Fibroblast of lung (primary cell): ENCODE measurements at places on chromosomes 11 and 22.

GRCh38 chr11:134404575-134405341, 7.3 kb downstream of the B3GAT1 start:
- H3K27me3 ChIP-seq, result no peaks in the 10 kb centered on the region
- no peak overlapping the region for H3K27ac ChIP-seq
- no peaks in the 10 kb centered on the region for H3K36me3 ChIP-seq
- no peak overlapping the region for H3K4me3 ChIP-seq
- no peak for DNase-seq

DNA sequence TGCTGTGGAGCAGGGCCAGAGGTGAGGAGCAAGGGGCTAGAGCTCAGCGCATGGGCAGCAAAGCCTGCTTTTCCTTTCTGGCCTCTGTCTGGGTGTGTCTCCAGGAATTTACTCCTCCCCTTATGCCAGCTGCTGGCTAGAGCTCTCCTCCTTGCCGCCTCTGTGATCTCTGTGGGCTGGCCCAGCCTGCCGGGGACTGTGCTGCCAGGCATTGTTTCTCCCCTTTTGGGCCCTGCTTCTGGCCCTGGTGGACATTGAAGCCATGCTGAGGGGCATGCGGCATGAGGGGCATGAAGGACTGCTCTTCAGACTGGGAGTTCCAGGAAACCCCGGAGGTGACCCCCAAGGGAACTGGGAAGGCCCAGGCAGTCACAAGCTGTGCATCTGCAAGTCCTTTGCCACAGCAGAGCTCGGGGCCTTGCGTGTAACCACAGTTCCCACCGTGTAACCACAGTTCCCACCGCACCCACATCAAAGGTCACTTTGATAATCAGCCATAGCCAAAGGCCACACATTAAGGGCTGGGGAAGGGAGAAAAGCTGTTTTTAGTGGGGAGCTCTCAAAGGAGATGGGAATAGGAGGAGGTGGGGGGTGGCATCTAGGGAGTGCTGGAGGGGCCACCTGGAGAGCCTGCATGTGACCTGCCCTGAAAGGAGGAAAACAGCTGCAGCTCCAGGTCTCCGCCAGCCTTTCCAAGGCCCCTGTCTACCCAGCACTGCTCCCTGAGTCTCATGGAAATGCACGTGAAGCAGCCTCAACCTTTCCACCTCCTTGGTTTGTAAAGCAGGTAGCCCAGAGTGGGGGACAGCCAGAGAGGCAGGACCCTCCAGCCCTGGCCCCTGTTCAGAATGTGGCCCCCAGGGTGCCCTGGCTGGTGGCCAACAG, 62.3 kb downstream of the PPFIBP2 start:
- no peaks in the 10 kb centered on the region for H3K27me3 ChIP-seq
- no peaks in the 10 kb centered on the region for H3K36me3 ChIP-seq
- no peak overlapping the region for H3K4me3 ChIP-seq
- peak overlapping the region; percentile 0 for H3K27ac ChIP-seq
- no peak for DNase-seq

DNA sequence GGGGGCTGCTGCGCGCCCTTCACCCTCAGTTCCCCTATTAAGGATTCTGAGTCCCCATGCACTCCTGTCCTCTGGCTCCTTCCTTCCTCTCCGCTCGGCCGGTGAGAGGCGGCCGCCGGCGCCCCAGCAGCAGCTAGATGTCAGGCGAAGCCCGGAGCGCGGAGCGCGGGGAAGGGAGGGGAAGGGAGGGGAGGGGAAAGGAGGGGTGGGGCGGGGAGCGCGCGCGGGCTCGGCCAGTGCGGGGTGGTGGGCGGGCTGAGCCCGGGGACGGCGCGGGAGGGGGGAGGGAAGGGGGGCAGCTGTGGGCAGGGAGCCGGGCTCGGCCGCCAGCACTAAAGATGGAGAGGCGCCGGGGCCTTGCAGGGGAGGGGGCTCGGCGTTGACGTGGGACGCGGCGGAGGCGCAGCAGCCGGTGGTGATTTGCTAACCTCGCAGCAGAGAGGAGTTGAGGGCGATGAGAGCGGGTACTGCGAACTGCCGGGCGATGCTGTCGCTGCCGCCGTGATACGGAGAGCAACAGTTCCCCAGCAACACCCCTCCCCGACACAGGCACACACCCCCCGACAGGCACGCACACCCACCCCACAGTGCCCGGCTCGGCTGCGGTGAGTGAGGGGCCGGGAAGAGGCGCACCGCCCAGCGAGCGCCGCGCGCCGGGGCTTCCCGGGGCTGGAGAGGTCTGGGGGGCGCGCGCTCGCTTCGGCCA, at the start of gene ZBTB16:
ZBTB16 (plus strand) TSS at position 434 of the 706 bp plus-strand sequence. CDS start 3,590 bp downstream, outside the sequence.
- DNase-seq, result no peak
- no peaks in the 10 kb centered on the region for H3K4me1 ChIP-seq
- H3K27ac ChIP-seq, result no peak within 1 kb of the TSS
- H3K36me3 ChIP-seq, result no peaks in the 10 kb centered on the region
- peaks cover 27% of the 10 kb centered on the region for H3K27me3 ChIP-seq

DNA sequence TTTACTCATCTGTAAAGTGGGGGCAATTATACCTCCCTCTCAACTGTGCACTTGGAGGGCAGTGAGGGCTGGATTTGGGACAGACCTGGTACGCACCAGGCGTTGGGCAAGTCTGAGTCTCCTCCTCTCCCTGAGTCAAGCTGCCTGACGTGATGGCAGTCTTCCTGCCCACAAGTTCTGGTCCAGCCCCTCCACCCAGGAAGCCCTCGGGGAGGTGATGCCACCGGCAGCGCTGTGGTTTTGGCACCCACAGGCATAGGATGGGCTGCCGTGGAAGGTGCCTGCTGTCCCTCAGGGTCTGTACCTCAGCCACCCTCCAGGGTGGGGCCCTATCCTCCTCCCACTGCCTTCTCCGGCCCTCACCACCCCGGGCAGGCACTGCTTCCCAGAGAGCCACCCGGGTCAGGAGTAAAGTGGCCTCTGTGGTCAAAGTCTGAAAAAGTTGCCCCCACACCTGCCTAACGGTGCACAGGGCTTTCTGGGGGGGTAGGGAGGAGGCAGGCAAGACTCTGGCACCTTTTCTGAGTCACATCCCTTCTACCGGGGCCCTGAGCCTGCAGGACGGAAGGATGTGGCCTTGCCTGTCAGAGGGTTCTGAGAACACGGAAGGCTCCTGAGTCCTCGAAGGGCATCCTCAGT, 6.5 kb upstream of the APOBEC3H start:
- H3K4me1 ChIP-seq, result no peaks in the 10 kb centered on the region
- peaks cover 4% of the 10 kb centered on the region for H3K27me3 ChIP-seq

DNA sequence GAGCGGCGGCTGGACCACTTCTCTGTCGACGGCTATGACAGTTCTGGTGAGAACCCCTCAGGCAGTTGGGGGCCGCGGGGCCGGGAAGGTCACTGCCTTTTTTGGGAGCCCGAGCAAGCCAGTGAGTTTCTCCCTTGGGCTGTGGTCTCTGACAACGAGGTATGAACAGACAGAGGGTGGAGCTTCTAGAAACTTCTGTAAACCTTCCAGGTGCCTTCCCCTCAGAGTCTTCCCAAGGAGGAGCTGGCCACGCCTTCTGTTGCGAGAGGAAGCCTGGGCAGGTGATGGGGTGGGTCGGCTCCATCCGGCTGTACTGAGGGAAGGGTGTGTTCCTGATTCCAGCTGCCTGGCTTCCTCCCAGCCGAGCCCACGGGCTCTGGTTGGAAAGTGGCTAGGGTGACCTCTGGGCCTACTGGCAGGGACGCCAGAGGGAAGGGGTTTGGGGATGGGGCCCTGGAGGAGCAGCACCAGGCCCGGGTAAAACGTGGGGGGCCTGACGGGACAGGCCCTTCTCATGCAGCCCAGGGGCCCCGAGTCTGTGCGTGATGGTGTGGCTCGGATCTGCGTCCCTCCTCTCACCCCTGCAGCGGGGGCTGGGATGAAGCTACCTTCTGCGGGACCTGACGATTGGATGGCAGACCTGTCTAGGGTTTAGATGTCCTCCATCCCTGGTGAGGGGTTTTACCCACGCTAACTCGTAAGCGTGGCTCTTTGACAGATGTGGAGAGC, 110.8 kb downstream of the KCNQ1OT1 start:
- H3K4me1 ChIP-seq, result no peaks in the 10 kb centered on the region
- no peak overlapping the region for H3K27ac ChIP-seq
- H3K36me3 ChIP-seq, result no peaks in the 10 kb centered on the region
- DNase-seq, result no peak

DNA sequence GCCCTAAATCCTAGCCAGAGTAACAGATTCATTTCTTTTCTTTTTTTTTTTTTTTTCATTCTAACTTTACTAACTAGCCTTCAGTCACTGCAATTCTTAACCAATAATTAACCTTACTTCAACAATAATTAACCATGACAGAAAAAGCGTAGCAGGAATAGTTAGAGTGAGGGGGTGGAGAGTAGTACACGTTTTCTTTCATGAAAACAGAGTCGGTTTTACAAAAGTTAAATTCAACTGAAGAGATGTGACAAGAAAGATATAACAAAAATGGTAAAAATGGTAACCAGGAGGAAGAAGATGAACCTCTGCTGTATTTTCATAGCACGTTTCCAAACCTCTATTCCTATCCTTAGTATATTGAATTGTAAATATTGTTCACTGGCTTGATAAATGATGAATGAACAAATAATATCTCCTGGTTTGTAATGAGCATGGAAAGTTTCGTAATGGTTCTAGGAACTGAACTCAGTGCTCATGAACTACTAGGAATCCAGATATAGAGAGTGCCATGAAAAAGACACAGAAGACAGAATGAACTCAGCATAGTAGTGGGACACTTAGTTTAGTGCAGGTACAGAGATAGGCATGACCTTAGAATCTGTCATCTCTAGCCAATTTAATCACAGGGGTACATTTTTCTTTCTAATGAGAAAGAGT, 116.5 kb upstream of the ANO5 start:
- DNase-seq, result no peak
- no peak overlapping the region for H3K27ac ChIP-seq

DNA sequence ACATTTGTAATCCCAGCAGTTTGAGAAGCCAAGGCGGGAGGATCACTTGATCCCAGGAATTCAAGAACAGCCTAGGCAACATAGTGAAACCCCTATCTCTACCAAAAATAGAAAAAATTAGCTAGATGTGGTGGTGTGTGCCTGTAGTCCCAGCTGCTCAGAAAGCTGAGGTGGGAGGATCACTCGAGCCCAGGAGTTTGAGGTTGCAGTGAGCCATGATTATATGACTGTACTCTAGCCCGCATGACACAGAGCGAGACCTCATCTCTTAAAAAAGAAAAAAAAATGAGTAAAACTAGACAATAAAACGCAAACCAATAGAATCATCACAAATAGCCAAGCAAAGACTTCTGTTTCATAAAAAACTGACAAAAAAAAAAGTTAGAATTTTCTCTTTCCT, 21.8 kb downstream of the NUCB2 start:
- DNase-seq, result no peak
- no peaks in the 10 kb centered on the region for H3K27me3 ChIP-seq
- no peaks in the 10 kb centered on the region for H3K36me3 ChIP-seq
- H3K4me3 ChIP-seq, result no peak overlapping the region
- no peak overlapping the region for H3K27ac ChIP-seq

DNA sequence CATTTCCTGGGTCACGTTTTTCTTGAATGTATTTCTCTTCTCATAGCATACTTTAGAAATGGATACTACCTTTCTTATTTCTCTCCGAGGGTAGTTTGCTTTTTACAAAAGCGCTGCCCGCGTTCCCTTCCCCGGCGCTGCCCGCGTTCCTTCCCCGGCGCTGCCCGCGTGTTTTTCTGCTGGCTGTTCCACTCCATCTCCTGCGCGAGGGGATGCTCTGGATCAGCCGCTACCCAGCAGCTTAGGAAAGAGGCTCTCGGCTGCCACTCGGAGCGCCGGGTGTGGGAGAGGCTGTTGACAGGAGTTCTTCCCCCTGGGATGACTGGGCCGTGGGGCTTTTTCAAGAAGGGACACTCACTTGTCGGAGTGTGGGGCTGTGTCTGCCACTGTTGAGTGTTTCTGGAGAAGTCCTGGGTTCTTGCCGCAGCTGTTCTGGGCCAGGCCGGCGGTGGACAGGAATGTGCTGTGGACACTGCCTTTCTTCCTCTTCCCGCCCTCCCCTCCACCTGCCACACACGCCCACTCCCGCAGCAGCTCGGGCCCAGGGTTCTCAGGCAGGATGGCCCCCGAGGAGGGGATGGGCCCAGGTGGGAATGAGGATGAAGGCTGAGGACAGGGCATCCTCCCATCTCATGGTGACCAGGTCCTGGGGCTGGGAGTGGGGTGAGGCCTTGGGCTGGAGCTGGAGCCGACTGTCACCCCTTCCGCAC, 30.6 kb downstream of the GLB1L2 start:
- DNase-seq, result no peak
- H3K36me3 ChIP-seq, result no peaks in the 10 kb centered on the region
- H3K4me1 ChIP-seq, result no peaks in the 10 kb centered on the region
- H3K27ac ChIP-seq, result no peak overlapping the region
- H3K4me3 ChIP-seq, result no peak overlapping the region

GRCh38 chr11:133660202-133660568, 127.9 kb upstream of the OPCML start:
- no peaks in the 10 kb centered on the region for H3K27me3 ChIP-seq
- no peak for DNase-seq
- no peak overlapping the region for H3K4me3 ChIP-seq
- H3K27ac ChIP-seq, result no peak overlapping the region
- H3K36me3 ChIP-seq, result no peaks in the 10 kb centered on the region
- H3K4me1 ChIP-seq, result no peaks in the 10 kb centered on the region

DNA sequence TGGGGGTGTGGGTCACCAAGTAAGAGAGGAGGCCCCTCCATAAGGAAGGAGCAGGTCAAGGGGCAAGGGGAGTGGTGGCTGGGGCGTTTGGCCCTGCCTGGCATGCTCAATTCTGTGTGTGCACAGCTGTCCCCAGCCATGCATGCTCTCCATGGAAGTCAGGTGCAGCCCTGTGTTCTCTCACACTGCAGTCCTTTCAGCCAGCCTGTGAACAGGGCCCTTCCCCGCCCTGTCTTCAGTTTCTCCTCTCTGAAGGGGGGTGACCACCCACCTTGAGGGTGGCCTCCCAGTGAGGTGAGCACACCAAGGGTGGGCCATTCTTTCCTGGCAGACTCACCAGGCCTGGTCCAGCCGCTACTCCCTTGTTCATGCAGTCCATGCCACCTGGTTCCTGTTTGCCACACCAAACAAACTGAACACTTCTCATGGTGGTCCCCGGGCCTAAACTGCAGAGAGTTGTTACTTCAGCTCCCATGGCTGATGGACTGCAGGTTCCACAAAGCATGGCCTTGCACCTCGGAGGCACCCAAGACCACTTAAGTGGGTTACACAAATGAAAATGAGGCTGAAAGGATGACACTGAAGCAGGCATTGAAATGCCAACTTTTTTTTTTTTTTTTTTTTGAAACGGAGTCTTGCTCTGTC, 1.7 kb upstream of the CHCHD10 start:
- H3K4me1 ChIP-seq, result peaks cover 7% of the 10 kb centered on the region
- no peaks in the 10 kb centered on the region for H3K27me3 ChIP-seq
- no peak overlapping the region for H3K27ac ChIP-seq
- H3K36me3 ChIP-seq, result no peaks in the 10 kb centered on the region
- no peak overlapping the region for H3K4me3 ChIP-seq

GRCh38 chr11:72932132-72932570, 117.9 kb downstream of the ATG16L2 start:
- DNase-seq, result no peak
- no peak overlapping the region for H3K4me3 ChIP-seq
- H3K36me3 ChIP-seq, result no peaks in the 10 kb centered on the region
- H3K27me3 ChIP-seq, result no peaks in the 10 kb centered on the region

- peak; percentile 82 for DNase-seq
- no peaks in the 10 kb centered on the region for H3K36me3 ChIP-seq
- no peaks in the 10 kb centered on the region for H3K27me3 ChIP-seq
Observed at GRCh38 chr11:65558002-65558929, at the start of gene LTBP3. Gene LTBP3, minus strand, starts transcription at chr11:65558359. Its CDS starts 400 bp downstream, at chr11:65557959.

- no peak overlapping the region for H3K4me3 ChIP-seq
- DNase-seq, result no peak
- H3K27me3 ChIP-seq, result no peaks in the 10 kb centered on the region
- no peak overlapping the region for H3K27ac ChIP-seq
Observed at GRCh38 chr11:134727204-134727603, 315.2 kb upstream of the B3GAT1 start.
